Occipital lobe (tissue), 3 donors: ENCODE measurements at places on chromosomes 4 and X.

GRCh38 chrX:471281-471680, 84.6 kb upstream of the PPP2R3B start:
- no peak for DNase-seq

DNA sequence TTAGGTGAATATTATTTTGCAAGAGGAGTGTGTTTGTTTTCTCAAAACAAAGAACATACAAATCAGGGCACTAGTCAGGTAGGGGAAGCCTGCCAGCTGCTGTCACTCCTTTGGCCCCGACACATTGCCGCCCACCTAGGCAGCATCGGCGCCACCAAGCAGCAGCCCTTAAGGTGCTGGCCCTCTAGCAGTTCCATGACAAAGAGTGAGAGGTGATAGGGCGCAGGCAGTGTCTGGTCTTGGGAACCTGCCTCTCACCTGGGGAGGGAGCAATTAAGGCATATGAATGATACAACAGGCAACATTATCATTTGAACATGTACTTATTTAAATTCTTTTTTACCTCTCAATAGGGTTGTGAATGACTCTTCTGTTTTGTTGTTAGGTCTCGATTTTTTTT, 135.1 kb downstream of the PLS3 start:
- no peak for DNase-seq

DNA sequence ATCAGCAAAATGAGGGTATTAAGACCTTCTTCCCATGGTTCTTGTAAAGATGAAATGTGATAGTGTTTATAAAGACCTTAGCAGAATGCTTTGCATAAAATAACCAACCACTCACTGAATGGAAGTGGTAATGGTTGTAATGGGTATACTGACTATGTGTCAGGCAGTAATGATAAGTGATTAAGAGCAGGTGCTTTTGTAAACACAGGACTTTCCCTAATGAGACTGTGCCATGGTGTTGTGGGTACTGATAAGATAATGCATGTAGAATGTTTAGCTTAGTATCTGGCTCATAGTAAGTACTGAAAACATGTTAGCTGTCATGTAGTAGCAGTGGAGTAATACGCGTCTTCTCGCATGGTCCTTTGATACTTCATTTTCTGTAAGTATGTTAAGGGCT, 6.9 kb downstream of the LSM6 start:
- DNase-seq = no peak

DNA sequence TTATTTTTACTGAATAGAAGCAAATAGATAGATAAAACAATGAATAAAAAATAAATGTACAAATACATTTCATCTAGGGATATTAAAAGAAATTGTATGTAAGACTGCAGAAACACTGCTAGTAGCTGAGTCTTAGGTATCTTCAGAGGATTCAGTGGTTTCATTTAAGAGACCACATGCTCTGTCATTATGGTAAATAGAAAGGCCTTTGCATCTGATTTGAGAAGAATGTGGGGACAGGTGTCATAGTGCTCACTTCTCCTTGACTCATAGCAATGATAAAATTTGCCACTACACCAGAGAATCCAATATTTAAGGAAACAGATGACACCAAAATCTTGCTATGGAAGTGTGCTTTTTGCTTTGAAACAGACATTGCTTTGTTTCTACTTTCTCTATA, 59.8 kb upstream of the PPP1R2C start:
- DNase-seq = no peak

- no peak for DNase-seq
These were observed 153.8 kb upstream of the ANKRD50 start for GRCh38 chr4:124866301-124866700.

DNA sequence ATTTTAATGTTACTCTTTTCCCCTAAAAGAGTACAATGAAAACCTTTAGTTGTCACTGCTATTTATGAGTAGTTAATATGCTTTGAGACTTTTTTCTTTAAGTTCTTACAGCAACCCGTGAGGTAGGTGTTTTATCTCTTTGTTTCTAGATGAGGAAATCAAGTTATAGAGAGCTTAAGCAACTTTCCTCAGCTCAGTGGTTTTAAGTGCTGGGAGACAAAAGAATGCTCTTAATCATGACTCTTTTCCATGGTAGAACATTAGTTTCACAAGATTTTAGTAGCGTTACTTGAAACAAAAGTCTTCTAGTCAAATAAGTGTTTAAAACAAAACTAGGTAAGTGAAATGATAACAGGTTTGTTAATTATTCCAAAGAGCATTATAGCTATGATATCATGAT, 354.7 kb upstream of the PITX2 start:
- DNase-seq = no peak

- DNase-seq = no peak
These were observed 6.9 kb downstream of the SH3TC1 start for GRCh38 chr4:8205749-8206611.

DNA sequence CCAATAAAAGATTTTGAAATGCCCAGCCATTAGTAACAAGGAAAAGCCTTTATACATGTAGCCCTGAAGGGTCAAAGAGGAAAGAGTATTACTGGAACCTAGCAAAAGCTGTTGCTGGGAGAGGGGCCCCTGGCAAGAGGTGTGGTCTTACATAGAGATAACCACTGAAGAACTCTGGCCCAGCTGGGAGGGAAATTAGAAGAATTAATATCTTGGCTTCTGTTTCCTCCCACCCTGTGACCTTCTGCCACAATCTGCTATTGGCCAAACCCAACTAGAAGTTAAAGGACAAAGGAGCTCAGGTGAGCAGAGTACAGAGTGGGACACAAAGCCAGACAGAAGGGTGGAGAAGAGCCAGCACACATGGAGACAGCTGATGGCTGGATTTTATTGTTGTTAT, 39.3 kb upstream of the CCNG2 start:
- no peak for DNase-seq

- DNase-seq = no peak
These were observed 182.0 kb downstream of the ANKRD50 start for GRCh38 chr4:124530464-124531077.

GRCh38 chrX:137366018-137366633, 199.8 kb upstream of the ZIC3 start:
- no peak for DNase-seq

- DNase-seq = peak; percentile 12
These were observed 10.5 kb upstream of the MGST2 start for GRCh38 chr4:139655116-139655515.

GRCh38 chr4:96736352-96736889, 896.5 kb downstream of the PDHA2 start:
- DNase-seq = no peak

- DNase-seq = peak; percentile 4
These were observed 236.1 kb downstream of the OPHN1 start for GRCh38 chrX:68196939-68197791.

DNA sequence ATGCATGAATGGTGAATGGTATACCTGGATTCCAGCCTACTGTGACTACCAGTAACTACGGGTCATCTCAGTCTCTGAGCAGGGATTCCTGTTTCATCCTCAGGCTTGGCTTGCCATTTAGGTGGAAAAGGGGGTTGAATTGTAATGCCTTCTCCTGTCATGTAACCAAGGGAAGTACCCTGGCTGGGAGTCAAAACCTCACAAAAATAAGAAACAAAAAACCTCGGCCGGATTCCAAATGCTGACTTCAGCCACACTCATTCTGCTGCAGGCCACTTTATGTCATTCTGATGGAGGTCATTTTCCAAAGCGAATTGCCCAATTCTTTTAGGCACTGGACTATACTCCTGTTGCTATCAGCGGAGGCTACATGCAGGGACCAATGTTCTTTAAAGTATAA, 324.7 kb downstream of the LDB2 start:
- DNase-seq = no peak
